ENCODE measurements at places on chromosomes 7 and 10.

- no peaks in the 10 kb centered on the region for H3K27me3 ChIP-seq
- H3K4me3 ChIP-seq: no peak overlapping the region
- no peaks in the 10 kb centered on the region for H3K36me3 ChIP-seq
- DNase-seq: no peak
- H3K4me1 ChIP-seq: peaks cover 2% of the 10 kb centered on the region
Observed at GRCh38 chr10:12484002-12484918, 134.9 kb downstream of the CAMK1D start.

- H3K27me3 ChIP-seq: no peaks in the 10 kb centered on the region
- no peaks in the 10 kb centered on the region for H3K4me1 ChIP-seq
- no peak overlapping the region for H3K27ac ChIP-seq
- no peaks in the 10 kb centered on the region for H3K36me3 ChIP-seq
- DNase-seq: no peak
Observed at GRCh38 chr7:1806354-1806753, 136.3 kb downstream of the ELFN1 start.

DNA sequence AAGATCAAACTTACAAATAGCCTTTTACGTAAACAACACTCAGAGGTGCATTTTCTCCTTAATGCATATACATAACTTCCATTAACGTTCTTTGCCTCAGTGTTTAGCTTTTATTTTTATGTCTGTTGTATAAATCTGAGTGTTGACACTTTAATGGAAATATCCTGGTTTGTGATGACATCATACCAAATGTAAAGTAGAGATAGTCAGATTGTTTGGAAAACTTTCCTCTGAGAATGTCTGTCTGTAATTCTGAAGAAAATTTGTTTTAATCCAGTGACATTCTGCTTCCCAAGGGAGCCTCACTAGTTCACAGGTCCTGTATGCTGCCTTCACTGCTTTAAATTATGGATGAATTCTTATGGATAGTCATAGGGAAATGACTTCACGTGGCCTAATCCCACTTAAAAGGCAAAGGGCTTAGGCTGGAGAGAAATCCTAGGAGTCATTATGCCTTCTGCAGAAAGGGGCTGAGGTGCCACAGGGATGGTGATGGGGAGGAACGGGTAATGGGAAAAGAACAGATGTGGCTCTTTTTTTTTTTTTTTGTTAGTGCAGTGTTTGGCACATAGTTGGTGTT, 93.2 kb downstream of the DNAJB9 start:
- H3K27me3 ChIP-seq: no peaks in the 10 kb centered on the region
- peak; percentile 12 for DNase-seq
- H3K4me1 ChIP-seq: peaks cover 5% of the 10 kb centered on the region
- no peaks in the 10 kb centered on the region for H3K36me3 ChIP-seq

DNA sequence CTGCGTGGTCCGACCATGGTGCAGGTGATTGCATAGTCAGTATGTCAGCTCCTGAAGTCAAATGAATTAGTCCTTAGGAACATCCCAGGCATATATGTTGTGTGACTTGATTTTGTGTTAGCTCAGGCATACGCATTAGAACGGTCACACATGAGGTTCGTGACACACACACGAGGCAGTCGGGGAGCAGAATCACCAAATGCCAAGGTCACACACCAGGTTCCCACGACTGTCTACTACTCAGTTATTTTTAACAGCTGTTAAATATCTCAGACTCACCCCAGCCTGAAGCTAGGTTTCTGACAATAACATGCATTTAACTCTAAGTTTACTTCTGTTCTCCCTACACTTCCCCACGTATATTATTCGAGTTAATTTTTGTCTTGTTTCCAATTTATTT, 54.8 kb downstream of the DYNC2I1 start:
- H3K4me1 ChIP-seq: no peaks in the 10 kb centered on the region
- no peak for DNase-seq
- peaks cover 3% of the 10 kb centered on the region for H3K36me3 ChIP-seq
- no peak overlapping the region for H3K4me3 ChIP-seq

GRCh38 chr10:71187600-71187999, 24.8 kb upstream of the UNC5B start:
- no peak overlapping the region for H3K27ac ChIP-seq
- DNase-seq: no peak
- no peaks in the 10 kb centered on the region for H3K27me3 ChIP-seq
- no peaks in the 10 kb centered on the region for H3K4me1 ChIP-seq
- H3K36me3 ChIP-seq: no peaks in the 10 kb centered on the region

DNA sequence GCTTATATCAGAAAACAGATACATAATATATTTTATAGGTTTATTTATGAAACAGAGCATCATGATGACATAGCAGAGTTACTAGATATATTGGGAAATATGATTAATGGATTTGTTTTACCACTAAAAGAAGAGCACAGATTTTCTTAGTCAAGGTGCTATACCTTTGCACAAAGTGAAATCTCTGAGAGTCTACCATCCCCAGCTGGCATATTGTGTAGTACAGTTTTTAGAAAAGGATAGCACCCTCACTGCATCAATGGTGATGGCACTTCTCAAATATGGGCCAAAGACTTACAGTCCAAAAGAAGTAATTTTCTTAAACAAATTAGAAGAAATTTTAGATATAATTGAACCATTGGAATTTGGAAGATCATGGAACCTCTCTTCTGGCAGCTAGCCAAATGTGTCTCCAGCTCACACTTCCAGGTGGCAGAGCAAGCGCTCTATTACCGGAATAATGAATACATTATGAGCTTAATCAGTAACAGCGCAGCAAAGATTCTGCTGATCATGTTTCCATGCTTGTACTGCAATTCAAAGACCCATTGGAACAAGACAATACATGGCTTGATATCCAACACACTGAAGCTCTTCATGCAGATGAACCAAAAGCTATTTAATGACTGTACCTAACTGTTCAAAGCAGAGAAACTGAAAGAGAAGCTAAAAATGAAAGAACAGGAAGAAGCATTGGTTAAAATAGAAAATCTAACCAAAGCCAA, 21.9 kb upstream of the CREB3L2 start:
- DNase-seq: no peak
- peaks cover 1% of the 10 kb centered on the region for H3K4me1 ChIP-seq
- no peaks in the 10 kb centered on the region for H3K36me3 ChIP-seq
- no peak overlapping the region for H3K27ac ChIP-seq

DNA sequence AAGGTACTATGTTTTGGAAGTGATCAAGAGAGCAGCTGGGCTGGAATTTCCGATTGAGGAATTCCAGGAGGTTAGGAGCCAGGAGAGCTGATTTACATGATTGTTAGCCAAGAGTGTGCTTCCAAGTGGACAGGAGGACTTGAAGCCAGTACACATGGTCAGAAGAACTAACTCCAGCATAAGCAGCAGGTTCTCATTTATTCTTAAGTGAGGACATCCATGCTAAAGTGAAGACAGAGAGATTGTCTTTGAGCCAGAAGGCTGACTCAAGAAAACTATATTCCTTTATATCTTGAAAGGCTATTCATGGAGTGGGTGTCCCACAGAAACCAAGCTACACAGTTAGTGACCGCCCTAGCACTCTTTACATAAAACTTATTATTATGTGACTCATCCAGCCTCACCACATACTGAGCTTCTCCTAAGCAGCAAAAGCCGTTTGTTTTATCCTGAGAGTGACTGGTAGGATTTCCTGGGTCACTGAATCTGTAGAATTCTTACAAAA, 56.7 kb upstream of the SEMA3A start:
- peak; percentile 32 for DNase-seq
- no peaks in the 10 kb centered on the region for H3K36me3 ChIP-seq
- H3K4me3 ChIP-seq: no peak overlapping the region
- no peaks in the 10 kb centered on the region for H3K27me3 ChIP-seq

- no peaks in the 10 kb centered on the region for H3K4me1 ChIP-seq
- H3K27ac ChIP-seq: no peak overlapping the region
- DNase-seq: no peak
- no peak overlapping the region for H3K4me3 ChIP-seq
Observed at GRCh38 chr10:3002304-3002703, 65.0 kb upstream of the PFKP start.

DNA sequence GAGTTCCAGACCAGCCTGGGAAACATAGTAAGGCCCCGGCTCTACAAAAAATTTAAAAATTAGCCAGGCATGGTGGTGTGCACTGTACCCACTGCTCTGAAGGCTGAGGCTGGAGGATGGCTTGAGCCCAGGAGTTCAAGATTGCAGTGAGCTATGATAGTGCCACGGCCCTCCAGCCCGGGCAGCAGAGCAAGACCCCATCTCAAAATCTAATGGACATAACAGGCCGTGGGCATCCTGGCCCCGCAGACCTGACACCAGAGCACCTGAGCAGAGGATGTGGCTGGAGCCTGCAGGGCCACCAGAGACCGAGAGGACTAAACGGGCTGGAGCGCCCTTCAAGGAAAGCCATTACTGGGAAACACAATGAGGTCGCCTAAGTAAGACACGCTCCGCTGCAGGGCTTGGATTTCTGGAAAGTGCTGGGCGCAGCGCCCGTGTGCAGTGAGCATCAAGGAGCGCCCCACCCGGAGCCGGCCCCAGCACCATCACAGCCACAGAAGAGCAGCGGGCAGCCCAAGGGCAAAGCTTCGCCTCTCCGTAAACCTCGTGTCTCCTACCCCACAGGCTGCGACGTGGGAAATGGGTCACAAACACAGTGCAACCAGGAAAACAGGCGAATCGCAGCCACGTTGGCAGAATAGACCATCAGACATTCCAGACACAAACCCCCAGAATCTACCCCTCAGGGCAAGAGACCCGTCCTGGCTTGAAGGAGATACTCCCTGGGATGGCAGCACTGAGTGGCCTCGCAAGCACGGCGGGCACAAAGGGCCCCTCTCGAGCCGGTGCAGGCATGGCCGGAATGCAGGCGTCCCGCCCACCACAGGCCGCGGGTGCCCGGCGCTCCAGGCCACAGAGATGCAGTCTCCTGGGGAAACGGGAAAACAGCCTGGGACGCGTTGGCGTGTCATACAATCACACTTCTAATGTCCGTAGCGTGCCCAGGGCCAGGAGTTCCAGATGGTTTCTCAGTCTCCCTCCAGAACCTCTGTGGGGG, 4.9 kb downstream of the RADIL start:
- H3K4me3 ChIP-seq: no peak overlapping the region
- H3K27ac ChIP-seq: no peak overlapping the region
- no peaks in the 10 kb centered on the region for H3K36me3 ChIP-seq
- H3K27me3 ChIP-seq: no peaks in the 10 kb centered on the region
- no peak for DNase-seq

GRCh38 chr7:67711706-67712105, 715.1 kb downstream of the TYW1 start:
- DNase-seq: no peak
- no peaks in the 10 kb centered on the region for H3K27me3 ChIP-seq
- H3K4me3 ChIP-seq: no peak overlapping the region

GRCh38 chr10:88964869-88965415, 12.4 kb upstream of the ACTA2 start:
- no peaks in the 10 kb centered on the region for H3K27me3 ChIP-seq
- DNase-seq: no peak
- H3K36me3 ChIP-seq: no peaks in the 10 kb centered on the region
- H3K4me3 ChIP-seq: no peak overlapping the region
- no peak overlapping the region for H3K27ac ChIP-seq

DNA sequence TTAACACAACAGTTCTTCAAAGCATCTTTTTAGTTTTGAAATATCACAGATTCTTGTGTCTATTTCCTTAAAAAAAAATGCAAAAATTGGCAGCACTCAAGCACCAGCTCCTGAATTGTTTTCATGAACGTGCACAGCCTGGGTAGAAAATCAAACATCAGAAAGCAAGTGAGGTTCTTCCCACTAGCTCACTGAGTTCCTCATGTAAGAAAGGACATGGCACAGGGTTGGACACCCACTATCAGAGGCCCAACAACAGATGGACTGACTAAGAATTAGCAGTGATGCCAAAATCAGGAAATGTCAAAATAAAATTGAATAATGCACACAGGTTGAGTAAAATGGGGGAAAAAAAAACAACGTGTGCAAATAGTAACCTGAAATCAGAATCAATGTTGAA, 146.8 kb downstream of the PCLO start:
- H3K27ac ChIP-seq: no peak overlapping the region
- no peaks in the 10 kb centered on the region for H3K36me3 ChIP-seq
- no peaks in the 10 kb centered on the region for H3K4me1 ChIP-seq
- H3K27me3 ChIP-seq: no peaks in the 10 kb centered on the region
- DNase-seq: no peak
- no peak overlapping the region for H3K4me3 ChIP-seq

DNA sequence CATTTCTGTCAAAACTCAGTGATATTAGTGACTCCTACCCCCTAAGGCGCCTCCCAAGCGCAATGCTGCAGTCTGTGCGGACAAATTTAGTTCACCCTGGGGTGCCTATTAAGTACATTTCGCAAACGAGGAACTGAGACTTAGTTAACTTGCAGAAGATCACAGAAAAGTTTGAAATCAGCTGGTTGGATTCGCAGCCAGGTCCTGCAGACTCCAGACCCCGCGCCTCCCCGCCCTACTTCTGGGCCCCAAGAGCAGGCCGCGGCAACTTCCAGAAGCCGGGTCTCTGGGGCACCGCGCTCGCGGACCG, 588 bp downstream of the CYREN start:
- peak overlapping the region; percentile 88 for H3K4me3 ChIP-seq
- H3K27me3 ChIP-seq: no peaks in the 10 kb centered on the region
- no peak for DNase-seq
- H3K27ac ChIP-seq: peak overlapping the region; percentile 100
- H3K4me1 ChIP-seq: peaks cover 2% of the 10 kb centered on the region

- H3K4me1 ChIP-seq: no peaks in the 10 kb centered on the region
- peak; percentile 13 for DNase-seq
- H3K36me3 ChIP-seq: no peaks in the 10 kb centered on the region
Observed at GRCh38 chr10:29370097-29371092, 81.5 kb downstream of the LYZL1 start.

GRCh38 chr7:132655131-132655727, 79.0 kb upstream of the PLXNA4 start:
- no peaks in the 10 kb centered on the region for H3K36me3 ChIP-seq
- peak; percentile 85 for DNase-seq
- peak overlapping the region; percentile 30 for H3K27ac ChIP-seq
- no peaks in the 10 kb centered on the region for H3K27me3 ChIP-seq
- peaks cover 4% of the 10 kb centered on the region for H3K4me1 ChIP-seq
- no peak overlapping the region for H3K4me3 ChIP-seq

GRCh38 chr7:18345641-18346234, 149.8 kb upstream of the HDAC9 start:
- no peaks in the 10 kb centered on the region for H3K36me3 ChIP-seq
- peak; percentile 71 for DNase-seq
- no peak overlapping the region for H3K4me3 ChIP-seq
- H3K4me1 ChIP-seq: no peaks in the 10 kb centered on the region
- H3K27ac ChIP-seq: no peak overlapping the region

GRCh38 chr7:5231811-5232484, 41.9 kb downstream of the WIPI2 start:
- DNase-seq: no peak
- no peaks in the 10 kb centered on the region for H3K27me3 ChIP-seq
- H3K4me1 ChIP-seq: no peaks in the 10 kb centered on the region
- H3K36me3 ChIP-seq: peaks cover 10% of the 10 kb centered on the region

DNA sequence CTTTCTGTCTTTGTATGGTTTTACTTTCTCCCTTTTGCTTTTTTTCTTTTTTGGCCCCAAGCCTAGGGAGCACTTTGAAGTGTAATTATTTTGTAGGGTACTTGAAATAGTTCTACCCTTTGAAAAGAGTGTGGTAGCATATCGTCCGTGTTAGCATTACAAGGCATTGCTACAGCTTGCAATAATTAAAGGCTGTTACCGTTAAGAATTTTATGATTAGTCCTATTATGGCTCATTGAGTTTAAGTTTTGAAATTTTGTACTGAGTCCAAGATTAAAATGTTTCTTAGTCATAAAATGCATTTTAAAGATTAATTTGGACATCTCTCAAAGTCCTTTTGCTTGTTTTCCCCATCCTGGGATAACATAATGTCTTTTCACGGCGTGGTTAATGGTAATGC, 490.0 kb upstream of the LRRN3 start:
- no peaks in the 10 kb centered on the region for H3K27me3 ChIP-seq
- DNase-seq: no peak
- no peaks in the 10 kb centered on the region for H3K36me3 ChIP-seq
- no peaks in the 10 kb centered on the region for H3K4me1 ChIP-seq

All from mesendoderm (in vitro differentiated cells).